ENCODE measurements at places on chromosomes 5 and 9. TPM values are rescaled to one million over a fixed set of nuclear protein-coding genes. Genes with fewer than 3 reads are reported as not detected.

RFX3 gene
- total RNA-seq = 14.8 TPM

RNF145 gene
- total RNA-seq = 216 TPM

LRRC19 gene
- total RNA-seq = not detected

RBM18 gene
- 17.8 TPM for total RNA-seq

C5orf52 gene
- total RNA-seq = not detected

CD14 gene
- 76.8 TPM for total RNA-seq

OR2Y1 gene
- not detected for total RNA-seq

GPR21 gene
- 0.41 TPM for total RNA-seq

ARSI gene
- 7.5 TPM for total RNA-seq

GFRA3 gene
- total RNA-seq = 1.9 TPM

CDX1 gene
- 0.52 TPM for total RNA-seq

SPINK7 gene
- not detected for total RNA-seq

GABBR2 gene
- 0.89 TPM for total RNA-seq

MEIKIN gene
- total RNA-seq = 1.5 TPM

SPINK4 gene
- not detected for total RNA-seq

GALNT12 gene
- 20.0 TPM for total RNA-seq

ANKRD18A gene
- 5.4 TPM for total RNA-seq

NTNG2 gene
- 1.5 TPM for total RNA-seq

Data from left lung (tissue), 14 donors.